ENCODE measurements at places on chromosomes 16 and 17. TPM values are rescaled to one million over a fixed set of nuclear protein-coding genes. Genes with fewer than 3 reads are reported as not detected.

DNA sequence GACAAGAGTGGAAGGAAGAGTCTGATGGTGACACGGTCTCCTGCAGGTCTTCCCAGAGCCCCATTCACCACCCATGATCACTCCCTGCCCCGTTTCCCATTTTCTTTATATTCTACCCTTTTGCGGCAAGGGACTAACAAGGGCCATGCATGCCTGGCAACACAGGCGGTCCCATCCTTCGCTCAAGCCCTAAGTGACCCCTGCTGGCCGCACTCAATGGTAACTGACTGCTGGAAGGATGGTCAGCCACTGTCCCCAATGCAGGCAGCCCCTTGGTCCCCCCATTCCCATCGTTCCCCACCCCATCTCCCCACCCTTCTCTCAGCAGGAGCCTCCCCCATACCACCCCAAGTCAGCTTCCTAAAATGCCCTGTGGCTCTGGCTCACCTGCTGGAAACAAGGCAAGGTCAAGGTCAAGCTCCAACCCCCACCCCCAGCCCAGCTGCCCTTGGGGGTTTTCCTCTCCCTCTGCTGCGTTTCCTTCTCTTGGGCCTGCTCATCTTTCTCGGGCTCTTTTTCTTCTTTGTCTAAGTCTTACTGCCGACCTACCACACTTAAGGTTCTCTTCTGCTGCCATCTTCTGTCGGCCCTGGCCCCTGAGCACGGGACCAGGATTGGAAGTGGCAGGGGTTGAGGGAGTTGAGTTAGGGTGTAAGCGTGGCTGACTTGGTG, 116.0 kb downstream of the RPTOR start:
- peaks cover 4% of the 10 kb centered on the region for H3K4me1 ChIP-seq
- no peaks in the 10 kb centered on the region for H3K36me3 ChIP-seq
- H3K27me3 ChIP-seq = no peaks in the 10 kb centered on the region

GRCh38 chr17:39659279-39660010, 5.7 kb upstream of the TCAP start:
- H3K36me3 ChIP-seq = no peaks in the 10 kb centered on the region
- no peaks in the 10 kb centered on the region for H3K4me1 ChIP-seq
- H3K4me3 ChIP-seq = no peak overlapping the region
- no peak for DNase-seq
- H3K27me3 ChIP-seq = no peaks in the 10 kb centered on the region
- no peak overlapping the region for H3K27ac ChIP-seq

- no peaks in the 10 kb centered on the region for H3K4me1 ChIP-seq
- H3K4me3 ChIP-seq = no peak overlapping the region
- no peak overlapping the region for H3K27ac ChIP-seq
- DNase-seq = no peak
- no peaks in the 10 kb centered on the region for H3K36me3 ChIP-seq
- no peaks in the 10 kb centered on the region for H3K27me3 ChIP-seq
These were observed 19.7 kb upstream of the MEIOC start for GRCh38 chr17:44636562-44636961.

DNA sequence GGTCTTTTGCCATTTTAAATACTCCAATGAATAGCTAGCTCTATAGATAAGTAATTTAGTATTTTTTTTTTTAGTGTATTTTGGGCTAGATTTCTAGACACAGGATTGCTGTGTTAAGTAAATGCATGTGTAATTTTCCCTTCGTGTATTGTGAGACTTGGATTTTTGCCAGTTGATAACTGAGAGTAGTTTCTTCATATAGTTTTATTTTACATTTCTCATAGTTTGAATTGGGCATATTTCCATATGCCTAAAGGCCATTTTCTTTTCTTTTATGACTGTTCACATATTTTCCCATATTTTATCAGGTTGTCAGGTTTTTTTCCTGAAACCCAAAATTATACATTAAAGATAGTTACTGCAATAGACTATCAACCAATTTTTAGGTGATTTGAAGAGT, 59.4 kb downstream of the BPTF start:
- no peak overlapping the region for H3K4me3 ChIP-seq
- no peak overlapping the region for H3K27ac ChIP-seq
- no peaks in the 10 kb centered on the region for H3K27me3 ChIP-seq
- H3K4me1 ChIP-seq = no peaks in the 10 kb centered on the region
- DNase-seq = no peak

DNA sequence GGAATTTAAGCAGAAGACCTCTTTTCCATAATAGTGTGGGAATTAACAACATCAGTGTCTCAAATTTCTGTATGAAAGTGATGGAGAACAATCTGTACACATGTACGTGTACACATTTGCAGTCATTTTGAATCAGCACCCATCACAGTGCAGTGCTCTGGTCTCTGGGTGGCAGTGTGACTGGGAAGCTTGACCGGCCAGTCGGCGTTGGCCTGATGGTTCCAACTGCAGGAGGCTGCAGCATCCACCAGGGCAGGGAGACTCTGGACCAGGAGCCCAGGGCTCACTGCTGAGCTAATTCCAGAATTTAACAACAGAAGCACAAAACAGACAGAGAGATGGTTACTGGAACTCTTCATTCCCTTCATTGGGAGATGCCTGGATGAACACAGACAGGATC, 17.9 kb downstream of the ZC3H18 start:
- no peaks in the 10 kb centered on the region for H3K4me1 ChIP-seq
- no peaks in the 10 kb centered on the region for H3K27me3 ChIP-seq
- no peak overlapping the region for H3K4me3 ChIP-seq
- H3K36me3 ChIP-seq = peaks cover 33% of the 10 kb centered on the region

GRCh38 chr16:16059895-16060590, 110.6 kb downstream of the ABCC1 start:
- H3K4me3 ChIP-seq = no peak overlapping the region
- H3K36me3 ChIP-seq = peaks cover 47% of the 10 kb centered on the region
- no peaks in the 10 kb centered on the region for H3K4me1 ChIP-seq
- no peak for DNase-seq
- H3K27ac ChIP-seq = no peak overlapping the region
- no peaks in the 10 kb centered on the region for H3K27me3 ChIP-seq

DNA sequence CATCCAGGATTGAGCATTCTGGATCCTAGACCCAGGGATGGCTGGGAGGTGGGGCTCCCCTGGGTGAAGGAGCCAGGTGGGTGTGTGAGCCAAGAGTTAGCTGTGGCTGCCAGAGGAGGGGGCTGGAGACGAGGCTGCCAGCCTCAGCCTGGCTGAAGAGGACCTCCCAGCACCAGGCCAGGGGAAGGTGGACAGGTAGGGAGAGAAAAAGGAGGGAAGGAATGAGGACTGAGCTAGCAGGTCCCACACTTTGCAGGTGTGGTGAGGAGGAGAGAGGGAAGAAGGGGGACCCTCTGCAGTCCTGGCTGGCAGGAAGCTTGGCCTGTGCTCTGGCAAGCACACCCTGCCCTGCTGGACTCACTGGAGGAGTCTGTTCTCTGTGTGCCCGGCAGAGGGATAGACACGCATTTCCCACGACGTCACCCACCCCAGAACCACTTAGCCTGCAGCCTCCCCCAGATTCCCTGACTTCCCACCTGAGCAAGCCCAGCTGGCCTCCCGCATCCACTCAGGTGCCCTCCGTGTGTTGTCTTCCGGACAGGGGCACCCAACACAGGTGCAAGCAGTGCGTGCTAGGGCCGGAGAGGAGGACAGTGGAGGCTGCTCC, 42.0 kb downstream of the SOCS3 start:
- H3K27me3 ChIP-seq = no peaks in the 10 kb centered on the region
- DNase-seq = no peak
- H3K4me1 ChIP-seq = peaks cover 29% of the 10 kb centered on the region
- no peaks in the 10 kb centered on the region for H3K36me3 ChIP-seq
- no peak overlapping the region for H3K4me3 ChIP-seq
- H3K27ac ChIP-seq = no peak overlapping the region

GRCh38 chr17:36004594-36005108, 3.3 kb upstream of the CCL15 start:
- H3K4me1 ChIP-seq = 0 out of 2 replicates have a peak, but pooled peaks cover 2% of the 10 kb centered on the region
- no peak overlapping the region for H3K27ac ChIP-seq
- H3K36me3 ChIP-seq = no peaks in the 10 kb centered on the region
- DNase-seq = no peak
- H3K27me3 ChIP-seq = no peaks in the 10 kb centered on the region

DNA sequence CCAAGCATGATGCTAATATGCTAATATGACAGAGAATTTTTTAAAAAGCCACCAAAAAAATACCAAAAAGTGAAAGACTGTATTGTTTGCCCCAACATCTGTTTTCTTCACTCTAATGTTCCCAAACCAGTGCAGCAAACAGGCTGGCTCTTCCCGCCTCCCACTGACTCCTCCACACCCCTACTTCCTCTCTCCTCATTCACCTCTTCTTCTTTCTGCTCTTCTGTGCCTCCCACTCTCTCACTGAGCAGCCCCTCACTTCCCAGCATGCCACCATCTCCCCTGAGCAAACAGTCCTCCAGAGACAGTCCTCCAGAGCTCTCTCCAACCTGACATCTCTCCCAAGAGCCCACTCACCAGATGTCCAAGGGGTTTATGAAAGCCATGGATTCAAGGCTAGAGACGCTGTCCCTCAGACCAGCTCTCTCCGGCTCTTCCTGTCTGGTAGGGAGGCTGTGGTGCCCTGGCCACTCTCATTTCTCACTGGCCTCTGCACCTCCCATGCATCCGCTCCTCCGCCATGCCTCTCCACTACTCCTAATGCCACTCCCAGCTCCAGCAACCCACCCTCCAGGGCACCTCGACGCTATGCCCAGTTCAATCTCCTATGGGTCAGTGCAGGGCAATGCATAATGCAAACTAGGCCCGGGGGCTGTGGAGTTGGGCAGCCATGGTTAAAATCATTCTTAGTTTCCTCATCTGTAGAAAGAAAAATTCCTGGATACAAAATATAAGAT, 52.9 kb downstream of the ANKRD11 start:
- H3K4me3 ChIP-seq = no peak overlapping the region
- no peak overlapping the region for H3K27ac ChIP-seq
- no peaks in the 10 kb centered on the region for H3K27me3 ChIP-seq
- peaks cover 2% of the 10 kb centered on the region for H3K36me3 ChIP-seq
- DNase-seq = no peak
- H3K4me1 ChIP-seq = peaks cover under 1% of the 10 kb centered on the region

- no peak for DNase-seq
- H3K36me3 ChIP-seq = no peaks in the 10 kb centered on the region
- H3K4me1 ChIP-seq = no peaks in the 10 kb centered on the region
- H3K4me3 ChIP-seq = no peak overlapping the region
- H3K27me3 ChIP-seq = no peaks in the 10 kb centered on the region
These were observed 25.0 kb downstream of the CPPED1 start for GRCh38 chr16:12778726-12779125.

DNA sequence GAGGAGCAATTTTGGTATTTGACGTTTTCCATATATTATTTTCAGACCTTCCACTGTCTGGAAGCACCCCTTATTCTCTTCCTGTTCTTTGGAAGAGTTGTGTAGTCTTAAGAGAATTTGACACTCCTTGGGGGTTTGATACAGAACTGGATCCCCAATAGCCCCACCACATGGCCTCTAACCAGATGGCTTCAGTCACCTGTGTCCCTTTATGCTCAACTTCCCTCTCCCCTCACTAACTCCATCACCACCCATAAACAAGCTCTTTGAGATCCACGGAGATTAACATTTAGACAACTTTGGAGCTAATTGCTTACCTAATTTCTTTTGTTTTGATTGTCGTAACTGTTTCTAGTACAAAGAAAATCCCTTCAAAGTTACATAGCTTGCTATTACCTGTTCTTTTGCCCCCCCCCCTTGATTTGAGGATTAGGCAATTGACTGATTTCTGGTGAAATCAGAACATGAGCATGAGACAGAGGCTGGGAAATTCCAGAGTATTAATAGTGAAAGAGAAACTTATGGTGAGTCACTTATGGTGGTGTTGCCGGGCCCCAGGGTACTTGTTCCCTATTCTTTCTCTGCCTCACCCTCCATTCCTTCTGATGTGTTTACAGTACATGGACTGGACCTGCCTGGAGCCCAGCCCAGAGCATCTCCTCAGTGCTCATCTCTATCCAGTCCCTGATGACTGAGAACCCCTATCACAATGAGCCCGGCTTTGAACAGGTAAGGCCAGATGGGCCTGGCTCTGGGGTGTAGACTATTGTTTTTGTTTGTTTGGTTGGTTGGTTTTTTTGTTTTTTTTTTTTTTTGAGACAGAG, 7.5 kb downstream of the UBE2Z start:
- H3K27me3 ChIP-seq = no peaks in the 10 kb centered on the region
- no peak overlapping the region for H3K27ac ChIP-seq
- no peak for DNase-seq
- peaks cover 32% of the 10 kb centered on the region for H3K36me3 ChIP-seq
- no peaks in the 10 kb centered on the region for H3K4me1 ChIP-seq

GRCh38 chr16:75323198-75323597, 71.8 kb upstream of the BCAR1 start:
- no peaks in the 10 kb centered on the region for H3K36me3 ChIP-seq
- H3K4me1 ChIP-seq = no peaks in the 10 kb centered on the region
- no peaks in the 10 kb centered on the region for H3K27me3 ChIP-seq
- no peak overlapping the region for H3K27ac ChIP-seq

Gene TNK1
- 7.6 TPM for total RNA-seq

Gene KCNG4
- total RNA-seq = not detected

Gene STH
- not detected for total RNA-seq

Gene CNGB1
- total RNA-seq = not detected

Gene CD300LG
- total RNA-seq = not detected

Gene MPV17L
- 7.3 TPM for total RNA-seq

Gene ARHGDIG
- total RNA-seq = 1.2 TPM

Gene TBC1D28
- total RNA-seq = not detected

Gene MT4
- total RNA-seq = not detected

Gene SPNS3
- not detected for total RNA-seq

Data from H1 (cell line).